NCI-H526 treated with DMSO at 0.1 percent for 48 hours (cell line): ENCODE measurements at places on chromosomes 6 and 20.

GRCh38 chr20:45181639-45182038 lies 6.9 kb downstream of the PI3 start:
- no peak for DNase-seq

- DNase-seq = no peak
These were observed 9.4 kb downstream of the ADTRP start for GRCh38 chr6:11769244-11769643.

GRCh38 chr6:120514544-120514943 lies 819.7 kb downstream of the TBC1D32 start:
- no peak for DNase-seq

DNA sequence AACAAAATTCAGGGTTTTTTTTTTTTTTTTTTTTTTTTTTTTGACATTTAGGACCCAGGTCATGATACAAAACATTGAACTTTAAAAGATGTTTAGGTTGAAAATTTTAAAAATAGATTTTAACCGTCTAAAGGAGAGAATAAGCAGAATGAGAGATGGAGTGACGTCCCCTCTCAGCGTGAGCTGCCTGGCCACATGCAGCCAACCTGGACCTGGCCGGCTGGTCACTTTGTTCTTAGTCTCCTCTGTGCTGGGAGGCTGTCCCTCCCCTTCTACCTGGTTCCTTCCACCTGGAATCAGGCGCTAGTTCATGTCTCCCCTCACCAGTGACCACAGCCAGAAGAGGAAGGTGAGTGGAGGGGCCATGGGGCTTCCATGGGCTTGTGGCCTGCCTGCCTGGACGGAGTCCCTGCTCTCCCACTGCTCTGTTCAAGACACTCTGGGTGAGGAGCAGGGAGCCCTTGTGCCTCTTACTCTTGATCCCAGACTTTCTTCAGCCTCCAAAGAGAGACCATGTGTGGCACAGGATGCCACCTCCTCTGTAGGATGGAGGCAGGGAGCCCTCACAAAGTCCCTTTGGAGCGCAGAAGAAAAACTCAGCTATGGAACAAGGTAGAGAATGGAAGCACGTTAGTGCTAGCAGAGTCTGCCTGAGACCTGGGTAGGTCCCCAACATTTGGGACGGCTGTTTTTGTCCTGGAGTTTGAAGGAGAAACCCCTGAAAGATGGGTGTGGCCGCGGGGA lies 31.7 kb downstream of the IRF4 start:
- DNase-seq = no peak

DNA sequence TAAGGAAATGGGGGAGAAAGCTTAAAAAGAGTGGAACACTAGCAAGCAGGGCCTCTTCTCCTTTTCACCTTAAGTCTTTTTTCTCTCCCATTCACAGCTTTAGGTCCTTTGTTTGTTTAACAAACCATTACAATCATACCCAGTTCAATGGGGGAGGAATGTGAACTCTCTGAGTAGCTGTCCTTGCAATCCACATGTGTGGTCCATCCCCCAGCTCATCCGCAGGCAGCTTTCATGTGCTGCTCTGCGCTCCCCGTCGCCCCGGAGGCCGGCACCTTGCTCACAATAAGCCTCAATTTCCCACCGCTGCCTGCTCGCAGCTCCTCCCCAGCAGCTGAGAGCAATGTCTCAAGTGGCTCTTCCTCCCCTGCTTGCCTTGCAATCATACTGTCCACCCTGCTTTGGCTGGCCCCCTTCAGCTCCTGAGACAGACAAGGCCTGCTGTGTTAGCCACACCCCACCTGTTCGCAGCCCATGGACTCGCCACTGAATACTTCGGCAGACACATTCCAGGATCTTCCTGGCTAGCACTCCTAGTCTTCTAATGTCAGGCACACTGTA lies 49.1 kb downstream of the PLAGL1 start:
- no peak for DNase-seq
